Daoy (cell line): ENCODE measurements at places on chromosomes 4 and X. TPM values are rescaled to one million over a fixed set of nuclear protein-coding genes. Genes with fewer than 3 reads are reported as not detected.

The SPIN2B gene
- 2.7 and 5.2 TPM in 2 replicates for total RNA-seq

The CLCN4 gene
- total RNA-seq = 4.2 and 8.8 TPM in 2 replicates

DNA sequence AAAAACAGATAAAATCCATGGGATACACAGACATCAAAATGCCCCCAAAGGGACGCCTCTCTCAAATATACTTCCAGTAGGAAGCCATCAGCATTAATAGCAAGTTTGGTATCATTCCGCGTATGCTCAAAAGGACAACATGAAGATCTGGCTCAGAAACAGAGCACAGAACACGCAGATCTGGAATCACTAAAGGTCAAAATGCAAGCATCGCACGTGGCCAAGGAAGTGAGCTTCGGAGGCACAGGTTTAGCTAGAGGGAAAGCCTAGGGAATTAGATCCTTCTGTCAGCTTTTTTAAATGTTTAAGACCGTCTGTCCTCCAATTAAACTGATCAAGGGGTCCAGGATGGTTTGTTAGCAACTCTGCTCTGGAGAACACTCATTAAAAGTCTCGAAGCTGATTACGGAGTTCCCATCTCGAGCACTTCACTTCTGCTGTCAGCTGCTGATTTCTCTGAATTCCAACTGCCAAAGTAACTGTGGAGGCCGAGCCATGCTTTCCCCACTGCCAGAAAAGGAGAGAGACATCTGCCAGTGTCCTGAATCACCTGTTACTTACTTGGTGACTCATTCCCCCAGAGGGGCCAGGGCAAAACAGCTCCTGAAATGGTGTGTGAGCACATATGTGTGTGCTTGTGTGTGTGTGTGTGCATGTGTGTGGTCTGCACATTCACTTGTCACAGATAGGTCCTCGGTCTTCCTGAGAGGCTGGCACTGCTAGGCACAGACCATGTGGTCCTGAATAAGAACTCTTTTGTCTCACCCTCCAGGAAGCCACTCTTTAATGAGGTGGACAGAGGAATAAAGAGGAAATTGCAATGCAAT is 177.7 kb upstream of the PPARGC1A start:
- DNase-seq = peak; percentile 69

DNA sequence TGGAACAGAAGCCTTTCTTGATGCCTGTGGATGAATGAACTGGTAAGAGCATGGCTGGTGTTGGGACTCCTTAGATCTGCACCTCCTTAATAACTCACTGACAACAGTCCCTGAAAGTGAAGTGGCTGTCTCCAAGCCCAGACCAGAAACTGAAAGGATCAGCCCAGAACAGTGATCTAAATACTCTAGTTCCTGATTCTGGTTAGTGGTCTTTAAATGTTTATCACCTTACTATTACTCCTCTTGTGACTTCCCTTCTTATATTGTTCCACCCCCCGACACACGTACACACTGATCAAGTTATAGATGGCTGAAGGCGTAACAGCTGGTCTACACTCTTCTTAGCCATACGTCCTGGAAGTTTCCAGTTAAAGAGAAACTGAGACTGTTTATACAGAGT is 33.8 kb upstream of the ARMCX2 start:
- no peak for DNase-seq

GRCh38 chr4:19324184-19324583 is 927.5 kb upstream of the SLIT2 start:
- DNase-seq = no peak

DNA sequence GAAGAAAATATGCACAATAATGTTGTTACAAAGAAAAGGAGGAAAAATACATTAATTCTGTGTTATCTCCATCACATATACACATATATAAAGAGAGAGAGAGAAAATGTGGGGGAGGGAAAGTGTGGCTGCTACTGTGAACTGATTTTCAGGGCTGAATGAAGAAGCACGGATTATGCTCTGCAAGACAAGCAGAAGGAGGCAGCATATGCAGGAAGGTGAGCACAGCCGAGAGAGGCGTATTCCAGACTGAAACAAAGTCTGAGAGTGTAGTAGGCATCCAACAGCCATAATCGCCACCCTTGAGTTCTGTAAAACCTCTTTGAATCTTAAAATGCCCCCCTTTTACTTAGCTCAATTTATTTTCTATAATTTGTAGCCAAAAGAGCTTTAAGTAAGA is 1081.8 kb upstream of the GRID2 start:
- DNase-seq = no peak

GRCh38 chr4:133452678-133453077 is 303.6 kb downstream of the PCDH10 start:
- no peak for DNase-seq
